ENCODE measurements at places on chromosomes 7 and 10. TPM values are rescaled to one million over a fixed set of nuclear protein-coding genes. Genes with fewer than 3 reads are reported as not detected.

The OPTN gene
- 121 TPM for total RNA-seq

The SFTPA1 gene
- total RNA-seq = not detected

The ENO4 gene
- 1.1 TPM for total RNA-seq

The COL17A1 gene
- total RNA-seq = 0.13 TPM

The CYP26A1 gene
- not detected for total RNA-seq

The CXCL12 gene
- total RNA-seq = 17.7 TPM

The INHBA gene
- 60.1 TPM for total RNA-seq

The GTF2IRD2 gene
- total RNA-seq = 15.3 TPM

The ABI1 gene
- total RNA-seq = 93.6 TPM

The GHRHR gene
- not detected for total RNA-seq

The ACSL5 gene
- 11.8 TPM for total RNA-seq

The PNLIPRP3 gene
- not detected for total RNA-seq

The SPDYE2 gene
- total RNA-seq = not detected

The INPP5F gene
- 13.3 TPM for total RNA-seq

The CLRN3 gene
- not detected for total RNA-seq

The LYZL1 gene
- not detected for total RNA-seq

The TMEM225B gene
- 0.26 TPM for total RNA-seq

The PRSS58 gene
- not detected for total RNA-seq

The ADAM22 gene
- total RNA-seq = 1.0 TPM

The FXYD4 gene
- not detected for total RNA-seq

The HOXA4 gene
- total RNA-seq = 1.7 TPM

The TMEM26 gene
- total RNA-seq = 11.8 TPM

The ANKMY2 gene
- total RNA-seq = 23.2 TPM

The SCIN gene
- 3.6 TPM for total RNA-seq

The ABCB8 gene
- total RNA-seq = 28.1 TPM

The ADRA2A gene
- 8.9 TPM for total RNA-seq

The ZP3 gene
- 1.0 TPM for total RNA-seq

The LRMDA gene
- total RNA-seq = 9.5 TPM

The FFAR4 gene
- not detected for total RNA-seq

The AKR1C2 gene
- total RNA-seq = 139 TPM

The CCL24 gene
- not detected for total RNA-seq

The TAS2R4 gene
- 3.8 TPM for total RNA-seq

The CALML5 gene
- total RNA-seq = not detected

The ASZ1 gene
- not detected for total RNA-seq

The CDHR3 gene
- total RNA-seq = 7.8 TPM

The XPNPEP1 gene
- 74.1 TPM for total RNA-seq

The SKAP2 gene
- 2.4 TPM for total RNA-seq

The TMEM106B gene
- total RNA-seq = 93.9 TPM

The TRPV5 gene
- not detected for total RNA-seq

The CPXM2 gene
- total RNA-seq = 52.1 TPM

The CDH23 gene
- 4.3 TPM for total RNA-seq

The ARMC3 gene
- total RNA-seq = 0.65 TPM

The MLXIPL gene
- total RNA-seq = not detected

The LGI1 gene
- 0.11 TPM for total RNA-seq

The ZPBP gene
- not detected for total RNA-seq

The POU6F2 gene
- not detected for total RNA-seq

The GPR146 gene
- 2.5 TPM for total RNA-seq

The PIP gene
- total RNA-seq = not detected

The PIK3CG gene
- 0.11 TPM for total RNA-seq
